ENCODE measurements at places on chromosomes 3 and 15.

GRCh38 chr15:65042776-65043327 is 2.3 kb upstream of the SLC51B start:
- no peak for DNase-seq

- DNase-seq = peak; percentile 45
Observed at GRCh38 chr3:71035314-71035713, 548.2 kb downstream of the FOXP1 start.

- no peak for DNase-seq
Observed at GRCh38 chr15:50067254-50067653, 51.8 kb downstream of the ATP8B4 start.

GRCh38 chr3:173709026-173709425 is 311.5 kb downstream of the NLGN1 start:
- DNase-seq = no peak

Data from AG04450 (cell line).